ENCODE measurements at places on chromosomes 13 and 19.
A peak's percentile ranks its signal among the peaks of the same experiment; 100 is the strongest.

DNA sequence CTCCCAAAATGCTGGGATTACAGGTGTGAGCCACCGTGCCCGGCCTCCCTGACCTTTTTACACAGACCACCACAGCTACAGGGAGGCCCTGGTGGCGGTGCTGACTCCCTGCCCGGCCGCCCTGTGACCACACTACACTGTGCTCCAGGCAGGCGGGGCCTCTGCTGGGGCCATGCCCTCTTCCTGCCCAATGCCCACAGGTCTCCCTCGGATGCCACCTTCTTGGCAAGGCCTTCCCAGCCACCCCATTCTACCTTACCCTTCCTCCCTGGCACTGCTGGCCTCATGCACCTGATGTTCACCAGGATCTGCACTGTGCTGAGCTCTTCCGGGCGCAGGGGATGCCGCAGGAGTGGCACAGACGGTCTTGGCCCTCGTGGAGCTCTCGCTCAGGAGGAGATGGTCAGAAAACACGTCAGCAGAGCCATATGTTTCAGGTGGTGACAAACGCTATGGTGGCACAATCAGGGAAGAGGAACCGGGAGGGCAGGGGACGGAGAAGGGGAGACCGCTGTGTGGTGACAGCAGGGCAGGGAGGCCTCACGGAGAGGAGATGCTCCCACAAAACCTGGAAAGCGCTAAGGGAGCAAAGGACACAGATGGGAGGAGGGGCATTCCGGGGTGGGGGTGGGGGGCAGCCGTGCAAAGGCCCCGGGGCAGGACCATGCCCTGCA, 4.1 kb downstream of the PIP5K1C start:
- DNase-seq, result no peak

DNA sequence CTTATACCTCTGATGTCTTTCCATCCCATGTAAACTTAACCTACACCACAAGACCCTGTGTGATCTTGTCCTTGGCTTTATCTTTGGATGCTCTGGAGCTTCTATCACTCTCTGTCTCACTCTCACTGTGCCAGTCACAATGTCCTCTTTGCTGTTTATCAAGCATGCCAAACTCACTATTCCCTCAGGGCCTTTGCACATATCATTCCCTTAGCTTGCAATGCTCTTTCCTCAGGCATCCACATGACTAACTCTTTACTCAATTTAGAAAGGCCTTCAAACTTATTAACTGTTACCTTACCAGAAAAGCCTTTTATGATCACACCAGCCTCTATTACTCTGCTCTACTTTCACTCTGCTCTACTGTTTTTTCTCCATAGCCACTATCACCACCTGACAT, 354.1 kb downstream of the RFC3 start:
- DNase-seq, result peak; percentile 65

DNA sequence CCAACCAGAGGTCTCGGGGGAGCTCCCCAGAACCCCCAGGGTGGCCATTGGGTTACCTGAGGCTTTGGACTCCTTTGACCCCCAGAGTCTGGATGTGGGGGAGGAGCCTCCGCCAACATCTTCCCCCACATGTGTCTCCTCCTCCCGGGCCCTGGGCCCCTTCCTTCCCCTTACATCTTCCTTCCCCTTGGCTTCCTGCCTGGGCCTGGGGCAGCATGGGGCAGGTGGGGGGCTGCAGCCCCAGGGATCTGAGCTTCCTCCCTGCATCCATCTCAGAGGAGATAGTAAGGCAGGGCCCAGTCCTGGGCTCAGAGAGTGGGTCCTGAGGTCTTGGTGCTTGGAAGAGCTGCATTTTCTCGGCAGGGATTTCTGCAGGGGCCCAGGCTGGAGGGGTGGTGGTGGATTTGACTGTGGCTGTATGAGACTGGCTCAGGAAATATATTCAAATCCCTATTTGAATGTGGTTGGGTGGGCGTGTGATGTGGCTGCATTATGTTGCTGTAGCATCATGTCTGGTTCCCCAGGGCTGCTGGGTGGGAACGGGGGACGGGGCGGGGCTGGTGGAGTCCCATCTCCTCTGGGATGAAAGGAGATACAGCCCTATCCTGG, 919 bp downstream of the VAV1 start:
- DNase-seq, result no peak

GRCh38 chr13:99663185-99663825, 162.0 kb downstream of the TM9SF2 start:
- DNase-seq, result no peak

DNA sequence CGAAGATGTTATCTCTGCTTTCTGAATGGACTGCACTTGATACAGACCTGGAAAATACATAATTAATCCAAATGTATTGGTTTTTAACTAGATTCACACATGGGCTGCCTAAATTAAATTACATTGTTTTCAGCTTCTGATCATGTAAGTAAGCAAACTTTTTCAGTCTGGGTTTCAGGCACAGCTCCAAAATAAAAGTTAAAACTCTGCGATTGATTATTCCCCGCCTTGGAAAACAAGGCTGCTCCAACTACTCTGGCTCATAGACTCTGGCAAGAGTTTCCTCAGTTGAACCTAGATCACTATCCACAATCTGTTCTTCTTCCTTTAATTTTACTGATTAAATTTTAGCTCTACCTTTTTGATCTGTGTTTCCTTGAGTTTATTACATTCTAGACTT, 526.0 kb upstream of the SPRY2 start:
- no peak for DNase-seq

DNA sequence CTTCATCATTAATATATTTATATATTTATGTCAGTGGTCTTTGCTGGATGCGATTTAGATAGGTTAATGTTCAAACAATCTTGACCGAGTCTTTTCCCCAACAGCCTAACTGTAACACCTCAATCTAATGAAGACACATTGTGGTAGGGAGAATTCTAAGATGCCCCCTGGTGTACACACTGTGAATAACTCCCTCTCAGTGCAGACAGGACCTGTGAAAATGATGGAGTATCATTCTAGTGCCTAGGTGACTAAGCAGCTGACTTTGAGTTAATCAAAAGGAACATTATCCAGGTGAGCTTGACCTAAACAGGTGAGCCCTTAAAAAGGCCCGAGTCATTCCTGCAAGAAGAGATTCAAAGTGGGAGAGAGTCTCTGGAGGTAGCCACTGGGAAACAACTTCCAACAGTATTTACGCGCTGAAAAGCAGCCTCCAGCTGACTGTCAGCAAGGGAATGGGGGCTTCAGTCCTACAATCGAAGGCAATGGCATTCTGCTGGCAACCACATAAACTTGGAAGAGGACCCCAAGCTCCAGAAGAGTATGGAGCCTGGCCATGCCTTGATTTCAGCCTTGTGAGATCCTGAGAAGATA, 28.0 kb upstream of the KBTBD7 start:
- peak; percentile 62 for DNase-seq

DNA sequence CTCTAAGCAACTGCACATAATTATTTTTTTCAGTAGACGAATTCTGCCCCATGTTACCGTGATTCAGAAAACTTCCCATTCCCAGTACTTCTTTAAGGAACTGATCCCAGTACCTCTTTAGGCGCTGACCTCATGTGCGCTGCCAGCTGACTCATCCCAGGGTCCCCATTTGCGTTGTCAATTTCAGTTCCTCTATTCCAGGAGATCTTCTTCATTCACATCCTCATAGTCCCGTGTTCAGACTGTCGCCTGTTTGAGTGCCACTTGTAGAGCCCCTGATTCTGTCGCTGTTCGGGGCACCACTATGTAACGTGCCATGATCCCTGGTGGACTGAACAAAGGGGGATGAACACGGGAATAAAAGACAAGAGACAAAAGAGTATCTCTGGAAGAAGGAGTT, 16.4 kb downstream of the FPR3 start:
- DNase-seq, result no peak

DNA sequence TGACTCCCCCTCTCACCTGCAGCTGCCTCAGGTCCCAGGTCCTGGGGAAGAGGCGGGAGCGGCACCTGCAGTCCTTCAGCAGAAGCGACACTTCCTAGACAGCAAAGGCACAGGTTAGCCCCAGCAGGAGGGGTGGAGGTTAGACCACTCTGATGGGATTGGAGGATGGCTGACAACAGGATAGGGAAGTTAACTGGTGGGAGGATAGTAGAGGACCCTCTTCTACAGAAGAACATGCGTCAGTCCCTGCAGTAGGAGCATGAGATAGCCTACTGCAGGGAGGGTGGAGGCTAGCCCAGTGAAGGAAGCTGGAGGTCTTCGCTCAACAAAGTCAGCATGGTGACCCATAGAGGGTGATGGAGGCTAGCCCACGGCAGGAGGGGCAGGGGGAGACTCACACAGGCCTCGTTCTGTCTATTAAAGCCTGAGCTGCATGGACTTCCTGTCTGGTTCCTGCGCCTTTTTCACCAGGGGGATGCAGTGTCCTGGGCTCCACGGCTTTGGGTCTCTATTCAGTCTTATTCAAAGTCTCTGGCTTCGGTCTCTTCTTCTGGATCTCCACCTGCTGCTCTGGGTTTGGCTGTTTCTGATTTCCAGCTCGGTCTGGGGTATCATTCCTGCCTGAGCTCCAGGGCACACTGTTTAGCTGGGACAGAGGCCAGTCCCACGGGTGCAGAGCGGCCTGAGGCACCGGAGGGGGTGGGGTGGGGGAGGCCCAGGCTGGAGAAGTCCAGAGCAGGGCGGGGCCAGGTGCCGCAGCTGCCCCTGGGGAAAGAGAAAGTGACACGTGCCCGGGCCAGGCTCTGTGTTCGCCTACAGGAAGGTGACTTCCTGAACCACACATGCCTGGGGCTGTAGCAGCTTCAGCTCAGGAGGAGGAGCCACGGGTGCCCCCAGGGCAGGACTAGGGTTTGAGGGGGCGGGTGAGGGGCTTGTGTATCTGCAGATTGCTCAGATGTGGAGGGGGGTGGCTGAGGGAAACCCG, 7.3 kb downstream of the IFNL3 start:
- DNase-seq, result no peak

DNA sequence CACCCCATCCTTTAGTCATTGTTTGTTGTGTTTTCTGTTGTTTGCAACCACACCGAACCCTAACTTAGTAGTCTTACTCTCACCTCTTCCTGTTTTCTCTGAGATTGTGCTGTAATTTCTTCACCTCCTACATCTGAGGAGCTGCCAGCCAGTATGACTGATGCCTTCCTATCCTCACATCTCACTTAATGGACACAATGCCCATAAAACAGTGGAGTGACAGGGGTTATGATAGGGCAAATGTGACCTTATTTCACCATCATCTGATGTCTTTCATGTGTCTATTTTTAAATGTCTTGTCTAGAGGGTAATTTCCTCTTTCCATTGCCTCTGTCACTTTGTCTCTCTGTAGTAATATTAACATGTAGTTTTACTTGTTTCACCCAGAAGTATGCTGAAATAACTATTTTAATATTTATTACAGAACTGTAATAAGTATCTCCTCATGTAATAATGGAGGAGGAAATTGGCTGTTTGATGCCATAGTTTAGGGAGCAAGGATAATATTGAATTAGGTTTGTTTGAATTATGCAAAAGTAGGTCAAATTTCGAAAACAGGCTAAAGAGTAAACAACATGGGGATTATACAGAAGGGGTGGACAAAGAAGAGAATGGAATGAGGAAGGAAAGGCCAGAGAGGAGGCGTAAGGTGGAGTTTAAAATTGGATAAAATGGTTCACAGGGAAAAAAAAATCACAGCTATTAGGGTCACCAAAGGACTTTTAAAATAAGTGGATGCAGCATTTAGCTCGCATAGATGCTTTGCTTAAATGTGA, 103.5 kb upstream of the SPRY2 start:
- DNase-seq, result no peak

- DNase-seq, result peak; percentile 60
These were observed at the start of gene ATP1A3 for GRCh38 chr19:41993612-41994483. Gene ATP1A3, minus strand, starts transcription at chr19:41994230. Its CDS starts 154 bp downstream, at chr19:41994076.

DNA sequence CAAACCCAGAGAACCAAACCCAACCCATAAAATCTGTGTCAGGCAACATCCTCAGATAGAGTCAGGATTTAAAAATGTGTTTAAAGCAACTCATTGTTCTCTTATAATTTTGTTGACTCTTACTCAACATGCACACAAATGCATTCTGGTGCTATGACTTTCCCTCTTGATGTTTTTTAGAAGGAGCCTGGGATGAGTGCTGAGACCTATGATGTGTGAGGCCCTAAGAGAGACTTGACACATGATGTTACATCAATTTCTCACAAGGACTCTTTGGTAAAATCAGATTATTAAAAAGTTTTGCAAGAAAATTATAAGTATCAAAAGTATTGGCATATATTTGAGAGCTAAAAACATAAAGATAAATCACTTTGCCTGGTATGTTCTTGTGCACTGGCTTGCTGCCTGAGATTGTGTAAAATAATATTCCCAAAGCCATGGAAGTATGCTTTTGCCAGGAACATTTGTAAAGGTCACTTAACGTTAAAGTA, 173.9 kb downstream of the DCLK1 start:
- DNase-seq, result peak; percentile 44

DNA sequence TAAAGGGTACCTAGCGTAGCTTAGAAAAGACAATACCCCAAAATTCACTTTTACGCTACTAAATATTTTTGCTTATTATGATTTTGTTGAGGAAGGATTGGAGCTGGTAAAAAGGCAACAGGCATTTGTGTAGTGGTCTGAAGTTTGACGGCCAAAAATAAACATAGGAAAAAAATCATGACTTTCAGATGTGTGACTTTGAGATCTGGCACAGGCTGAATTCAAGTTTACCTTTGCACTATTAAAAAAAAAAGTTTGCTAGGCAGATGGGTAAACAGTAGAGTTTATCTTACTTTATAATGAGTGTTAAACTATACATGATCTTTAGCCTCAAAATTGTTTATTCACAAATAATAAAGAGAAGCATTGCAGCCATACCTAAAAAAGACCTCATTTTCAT, 24.3 kb upstream of the INTS6 start:
- DNase-seq, result no peak

- DNase-seq, result no peak
These were observed 155.0 kb downstream of the RAP2A start for GRCh38 chr13:97588993-97589392.

DNA sequence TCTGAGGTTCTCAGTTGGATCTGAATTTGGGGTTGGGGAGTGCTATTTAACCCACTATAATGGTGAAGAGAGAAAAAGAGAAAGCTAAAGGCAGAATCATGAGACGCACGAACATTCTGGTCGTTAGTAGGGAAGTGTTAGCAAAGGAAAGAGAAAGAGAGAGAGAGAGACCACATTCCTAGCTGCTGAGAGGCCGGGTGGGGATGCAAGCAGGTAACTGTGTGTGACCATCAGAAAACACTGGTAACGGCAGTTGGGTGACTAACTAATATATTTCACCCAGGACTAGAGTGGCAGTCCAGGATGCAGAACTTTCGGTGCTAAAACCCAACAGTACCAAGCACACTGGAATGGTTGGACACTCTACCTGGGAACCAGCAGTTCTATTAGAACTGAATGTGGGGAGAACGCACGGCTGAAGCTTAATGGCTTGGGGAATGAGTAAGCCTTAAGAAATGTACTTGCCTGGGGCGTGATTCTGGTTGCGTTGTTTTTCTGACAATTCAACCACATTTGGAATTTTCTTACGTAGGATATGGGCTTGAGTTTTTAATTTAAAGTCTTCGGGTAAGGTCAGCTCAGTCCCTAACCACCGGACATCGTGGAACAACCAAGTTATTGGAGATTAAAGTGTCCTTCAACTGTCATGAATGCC, 130.2 kb downstream of the DNAJC15 start:
- peak; percentile 96 for DNase-seq

GRCh38 chr13:98305670-98306069, 128.6 kb upstream of the RNF113B start:
- no peak for DNase-seq

GRCh38 chr13:24043590-24044350, 116.8 kb upstream of the SPATA13 start:
- peak; percentile 23 for DNase-seq

GRCh38 chr19:1125601-1126467, 22.0 kb downstream of the GPX4 start:
- peak; percentile 23 for DNase-seq

- DNase-seq, result no peak
These were observed 69.6 kb upstream of the RNF113B start for GRCh38 chr13:98246538-98247172.

Data from EH (cell line).